ENCODE measurements at places on chromosomes 5 and 9.

DNA sequence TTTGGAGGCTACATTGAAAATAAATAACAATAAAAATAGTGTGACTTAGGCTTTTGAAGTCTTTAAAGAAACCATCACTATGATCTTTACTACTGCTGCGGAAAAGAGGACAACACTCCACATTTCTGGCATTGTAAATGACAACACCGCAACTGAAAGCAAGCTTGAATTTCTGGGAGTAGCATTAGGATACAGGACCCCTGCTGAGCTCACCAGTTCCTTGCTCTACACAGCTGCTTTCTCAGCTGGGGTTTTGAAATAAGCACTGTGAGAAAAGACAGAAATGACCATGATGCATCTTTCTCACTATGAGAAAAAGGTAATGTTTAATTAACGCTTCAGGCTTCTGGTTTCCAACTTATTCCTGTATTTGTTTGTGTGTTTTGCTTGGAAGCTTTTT is 168.0 kb downstream of the TAF11L14 start:
- DNase-seq: no peak

DNA sequence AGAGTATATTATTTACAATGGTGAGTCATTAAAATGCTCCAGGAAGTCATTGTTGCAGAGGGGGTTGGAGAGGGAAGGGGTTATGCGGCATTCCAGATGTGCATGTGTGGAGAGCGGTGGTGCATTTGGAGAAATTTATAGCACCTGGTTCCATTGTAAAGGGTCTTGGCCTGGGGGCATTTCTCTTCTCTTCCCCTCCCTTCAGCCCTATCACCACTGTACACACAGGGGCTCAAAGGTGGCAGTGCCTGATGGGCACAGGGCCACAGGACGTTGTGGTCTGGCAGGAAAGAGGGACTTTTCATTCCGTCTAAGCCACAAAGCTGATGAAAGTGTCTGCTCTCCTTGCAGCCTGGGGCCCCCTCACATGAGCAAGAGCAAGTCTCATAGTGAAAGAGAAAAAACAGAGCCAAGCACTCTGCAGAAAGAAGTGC is 442.4 kb upstream of the ZNF462 start:
- no peak for DNase-seq

DNA sequence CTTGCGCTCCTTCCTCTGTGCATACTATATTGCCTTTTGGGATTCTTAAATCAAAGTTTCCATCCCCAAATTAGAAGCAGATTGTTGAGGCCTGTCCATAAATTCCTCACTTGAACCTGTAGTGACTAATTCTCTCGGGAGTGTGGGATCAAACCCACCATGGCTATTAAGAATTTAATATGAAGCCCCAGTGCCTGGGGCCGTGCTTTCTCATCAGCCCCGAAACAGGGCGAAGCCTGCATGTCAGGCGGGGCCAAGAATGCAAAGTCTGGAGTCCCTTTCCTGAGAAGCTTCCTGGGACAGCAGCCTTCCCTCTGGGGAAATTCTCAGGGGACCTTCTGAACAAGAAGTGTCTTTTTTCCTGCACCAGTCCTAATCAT is 29.3 kb upstream of the FAT2 start:
- no peak for DNase-seq

GRCh38 chr5:156971848-156972525 is 9.0 kb upstream of the TIMD4 start:
- DNase-seq: no peak

DNA sequence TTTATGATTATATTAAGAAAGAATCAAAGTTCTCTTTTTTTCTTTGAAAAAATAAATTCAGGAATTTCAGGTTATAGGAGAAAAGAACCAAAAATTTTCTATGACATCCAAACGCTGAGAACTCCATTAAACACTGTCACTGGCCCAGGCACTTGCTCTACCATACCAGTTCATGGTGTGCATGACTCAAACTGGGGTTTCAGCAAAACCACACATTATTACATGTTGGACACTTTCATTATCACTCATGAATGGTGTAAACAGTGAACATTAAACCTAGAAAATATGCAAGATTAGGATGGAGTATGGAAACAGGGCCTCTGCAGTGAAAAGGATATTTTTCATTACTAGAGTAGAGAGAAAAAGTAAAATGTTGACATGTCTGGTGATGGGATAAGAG is 369.9 kb upstream of the FAM174A start:
- DNase-seq: no peak

DNA sequence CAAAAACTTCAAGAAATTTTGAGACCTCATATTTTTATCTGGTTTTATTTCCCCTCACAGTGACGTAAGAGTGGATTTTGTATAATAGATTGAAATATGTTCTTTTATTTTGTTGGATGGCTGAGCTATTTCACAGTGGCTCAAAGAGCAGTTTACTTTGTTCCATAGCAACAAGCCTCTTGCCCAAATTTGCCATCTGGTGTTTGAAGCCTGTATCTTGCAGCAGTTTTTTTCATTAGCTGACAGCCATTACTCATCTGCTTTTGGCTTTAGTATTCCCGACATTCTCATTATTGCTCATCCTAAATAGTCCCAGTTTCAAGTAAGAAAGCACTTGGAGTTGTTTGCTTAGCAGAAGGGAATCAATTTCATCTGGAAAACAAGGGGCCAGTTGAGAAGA is 36.3 kb downstream of the GDA start:
- DNase-seq: no peak

GRCh38 chr5:151602806-151603205 is 11.7 kb upstream of the FAT2 start:
- no peak for DNase-seq
